ENCODE measurements at places on chromosomes 7 and 10.

GRCh38 chr7:97107192-97107800 is 10.2 kb upstream of the SDHAF3 start:
- no peak for DNase-seq

DNA sequence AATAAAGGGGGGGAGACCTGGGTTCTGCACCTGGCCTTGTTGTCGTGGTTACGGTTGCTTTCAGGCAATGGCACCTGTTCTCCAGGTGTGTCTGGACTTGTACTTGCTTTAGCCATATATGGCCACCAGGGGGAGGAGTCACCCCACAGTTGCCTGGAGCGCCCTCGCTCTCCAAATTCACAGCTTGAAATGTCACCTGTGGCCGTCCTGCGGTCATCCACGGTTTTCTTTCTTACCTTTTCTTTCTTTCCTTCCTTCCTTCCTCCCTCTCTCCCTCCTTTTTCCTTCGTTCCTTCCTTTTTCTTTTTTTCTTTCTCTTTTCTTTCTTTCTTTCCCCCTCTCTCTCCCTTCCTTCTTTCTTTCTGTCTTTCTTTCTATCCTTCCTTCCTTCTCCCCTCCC is 157.2 kb upstream of the ZNF92 start:
- peak; percentile 48 for DNase-seq

GRCh38 chr10:3477683-3478082 is 305.1 kb upstream of the PITRM1 start:
- no peak for DNase-seq

- DNase-seq: no peak
Observed at GRCh38 chr10:34380856-34381255, 434.2 kb downstream of the PARD3 start.

DNA sequence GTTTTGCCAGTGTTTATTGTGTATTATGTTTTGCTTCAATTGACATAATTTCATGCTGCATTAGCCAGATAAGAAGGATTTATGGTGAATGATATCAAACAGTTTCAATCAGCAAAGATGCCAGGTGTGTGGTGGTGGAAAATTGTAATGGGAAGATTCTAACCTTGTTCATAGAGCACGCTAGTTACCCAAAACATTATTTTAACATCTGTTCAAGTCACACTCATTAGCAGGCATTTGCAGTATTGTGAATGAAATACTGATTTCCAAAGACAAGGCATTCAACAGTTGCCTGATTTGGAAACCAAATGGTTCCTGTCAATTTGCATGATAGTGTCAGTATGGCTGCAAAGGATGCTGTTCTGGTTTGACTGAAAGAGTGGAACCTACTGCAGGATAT is 129.7 kb downstream of the EPC1 start:
- no peak for DNase-seq

DNA sequence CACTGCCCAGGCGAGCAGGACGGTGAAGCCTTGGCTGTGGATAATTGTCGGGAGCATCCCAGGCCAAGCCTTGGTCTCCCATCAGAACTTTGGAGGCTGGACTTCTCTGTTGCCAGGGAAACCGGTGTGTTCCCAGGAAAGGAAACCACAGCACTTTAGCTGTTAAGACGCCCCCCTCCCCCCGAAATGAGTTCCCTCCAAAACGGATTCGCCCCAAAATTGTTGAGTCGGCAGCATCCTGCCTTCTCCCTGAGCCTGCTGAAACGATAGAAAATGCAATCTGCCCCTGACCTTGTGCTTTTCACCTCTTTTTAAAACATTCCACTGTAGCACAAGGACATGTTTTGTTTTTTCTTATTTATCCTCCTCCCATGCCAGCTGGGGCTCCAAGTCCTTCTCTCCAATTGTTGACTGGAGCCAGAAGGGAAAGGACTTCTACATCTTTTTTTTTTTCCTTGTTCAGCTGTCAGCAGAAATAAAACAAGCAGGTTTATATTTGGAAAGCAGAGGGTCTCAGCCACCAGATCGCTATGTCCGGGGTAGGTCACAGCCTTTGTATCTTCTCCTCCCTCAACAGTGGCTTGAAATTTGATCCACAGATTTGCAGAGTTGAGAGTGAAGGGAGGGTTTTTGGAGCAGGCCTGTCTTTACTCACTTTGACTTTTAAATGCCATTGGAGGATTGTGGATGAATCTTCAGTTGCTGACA is 116.5 kb downstream of the ZMIZ1 start:
- DNase-seq: no peak

DNA sequence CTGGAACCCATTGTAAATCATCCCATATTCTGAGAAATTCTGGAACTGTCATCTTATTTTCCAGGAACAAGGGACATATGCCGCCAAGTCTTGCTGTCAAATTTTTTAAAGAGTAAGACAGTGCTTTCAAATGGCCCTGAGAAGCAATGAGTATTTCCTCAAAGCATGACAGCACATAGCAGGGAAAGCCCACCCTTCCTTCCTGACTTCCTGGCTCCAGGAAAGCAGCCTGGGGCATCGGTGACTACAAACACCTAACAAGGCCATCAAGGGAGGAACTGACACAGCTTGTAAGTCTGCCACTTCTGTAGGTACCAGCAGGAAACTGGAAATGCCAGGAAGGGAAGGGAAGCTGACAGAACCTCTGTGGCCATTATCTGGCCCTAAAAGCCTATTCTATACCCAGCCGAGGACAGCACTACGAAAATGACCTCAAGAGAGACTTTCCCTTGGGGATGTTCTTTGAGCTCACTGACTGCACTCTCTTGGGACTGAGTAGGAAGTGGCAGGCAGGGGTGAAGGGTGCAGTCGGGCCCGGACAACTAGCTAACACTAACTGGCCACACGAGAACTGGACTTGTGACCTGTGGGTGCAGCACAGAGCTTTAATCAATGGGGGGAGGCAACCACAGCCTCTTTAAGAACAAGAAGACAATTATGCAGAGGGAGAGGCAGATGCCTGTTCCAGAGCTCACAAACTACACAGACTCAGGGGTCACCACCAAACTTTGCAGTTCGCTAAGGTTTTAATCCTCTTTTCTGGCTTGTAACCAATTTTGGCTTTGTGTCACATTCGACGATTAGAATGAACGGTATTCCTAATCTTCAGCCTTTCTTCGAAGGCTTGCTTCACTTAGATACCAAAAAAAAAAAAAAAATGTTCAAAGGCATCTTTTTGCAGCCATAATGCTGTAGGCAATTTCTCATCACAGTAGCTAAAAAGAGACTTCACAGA is 52.0 kb downstream of the GRB10 start:
- DNase-seq: no peak

DNA sequence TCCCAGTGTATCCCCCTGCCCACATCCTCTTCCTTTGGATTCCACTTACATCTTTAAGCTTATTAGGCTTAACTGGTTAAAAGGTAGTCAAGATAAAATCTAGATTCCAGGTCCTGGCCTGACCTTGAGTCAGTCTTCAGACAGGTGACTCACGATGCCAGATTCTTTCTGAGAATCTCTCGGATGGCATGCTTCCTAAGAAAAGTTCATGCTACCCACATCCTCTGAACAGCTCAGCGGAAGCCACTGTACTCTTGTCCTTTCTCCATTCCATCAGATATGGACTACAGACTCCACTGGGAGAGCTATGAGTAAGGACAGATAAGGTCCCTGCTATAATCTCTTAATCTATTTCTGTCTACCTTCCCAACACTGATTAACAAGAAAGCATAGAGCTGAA is 43.4 kb downstream of the DNMBP start:
- no peak for DNase-seq

GRCh38 chr10:131571346-131571745 is 259.8 kb upstream of the TCERG1L start:
- DNase-seq: no peak

GRCh38 chr7:67823345-67823744 is 826.7 kb downstream of the TYW1 start:
- no peak for DNase-seq

DNA sequence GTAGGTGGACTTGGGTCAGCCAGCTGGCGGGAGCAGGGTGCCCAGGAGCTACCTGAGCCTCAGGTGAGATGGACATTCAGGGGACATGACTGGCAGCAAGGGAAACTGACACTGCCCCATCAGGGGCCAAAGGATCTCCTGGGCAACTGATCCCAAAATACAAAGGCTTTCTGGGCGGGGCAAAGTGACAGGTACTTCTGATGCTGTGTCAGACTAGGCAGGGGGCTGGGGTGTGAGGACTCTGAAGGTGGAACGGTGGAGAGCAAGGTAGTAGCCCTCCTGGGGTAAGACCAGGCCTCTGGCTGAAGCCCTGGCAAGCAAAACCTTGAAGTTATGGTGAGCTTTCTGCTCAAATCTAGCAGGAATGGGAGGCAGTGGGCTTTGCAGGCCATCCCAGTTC is 4.4 kb downstream of the OPN4 start:
- DNase-seq: no peak

- no peak for DNase-seq
Observed at GRCh38 chr7:145543242-145543641, 573.4 kb upstream of the CNTNAP2 start.

GRCh38 chr10:74425456-74426001 is 274.5 kb downstream of the ADK start:
- no peak for DNase-seq

DNA sequence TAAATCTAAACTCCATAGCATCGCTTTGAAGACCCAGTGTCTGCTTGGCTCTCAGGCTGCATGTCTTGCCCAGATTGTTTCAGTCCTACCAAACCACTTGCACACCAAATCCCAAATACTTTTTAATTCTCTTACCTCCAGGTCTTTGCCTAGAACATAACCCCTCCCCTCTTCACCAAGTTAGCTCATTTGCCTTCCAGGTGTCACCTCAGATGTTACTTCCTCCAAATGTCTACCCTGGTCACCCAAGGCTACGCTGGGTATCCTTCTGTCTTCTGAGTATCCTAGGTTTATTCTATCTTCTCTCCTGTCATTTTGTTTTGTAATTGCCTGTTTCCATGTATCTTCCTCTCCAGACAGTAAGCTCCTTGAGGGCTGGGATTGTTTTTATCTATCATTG is 11.1 kb downstream of the SLC25A28 start:
- no peak for DNase-seq

Measured in HEK293T (cell line).